H1 (cell line): ENCODE measurements at places on chromosomes 12 and 14.

GRCh38 chr14:103418481-103418818, 33.2 kb downstream of the MARK3 start:
- no peak for DNase-seq

DNA sequence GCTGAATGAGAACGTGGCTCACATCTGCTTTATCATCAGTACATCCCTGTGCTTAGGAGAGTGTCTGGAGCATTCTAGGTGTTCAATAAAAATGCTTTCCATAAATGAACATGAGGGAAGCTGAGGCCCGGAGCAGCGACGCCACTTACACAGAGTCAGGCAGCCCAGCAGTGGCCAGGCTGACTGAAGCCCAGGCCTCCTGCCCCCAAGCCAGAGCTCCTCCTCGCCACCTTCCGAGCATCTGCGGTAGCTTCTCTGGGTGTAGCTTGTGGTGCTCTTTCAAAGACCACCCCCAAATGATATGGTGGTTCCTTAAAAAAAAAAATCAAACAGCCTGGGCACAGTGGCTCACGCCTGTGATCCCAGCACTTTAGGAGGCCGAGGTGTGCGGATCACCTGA, 88.8 kb downstream of the FBXL14 start:
- no peak for DNase-seq

- no peak for DNase-seq
Observed at GRCh38 chr14:24162093-24162492, 1.0 kb downstream of the IRF9 start.

DNA sequence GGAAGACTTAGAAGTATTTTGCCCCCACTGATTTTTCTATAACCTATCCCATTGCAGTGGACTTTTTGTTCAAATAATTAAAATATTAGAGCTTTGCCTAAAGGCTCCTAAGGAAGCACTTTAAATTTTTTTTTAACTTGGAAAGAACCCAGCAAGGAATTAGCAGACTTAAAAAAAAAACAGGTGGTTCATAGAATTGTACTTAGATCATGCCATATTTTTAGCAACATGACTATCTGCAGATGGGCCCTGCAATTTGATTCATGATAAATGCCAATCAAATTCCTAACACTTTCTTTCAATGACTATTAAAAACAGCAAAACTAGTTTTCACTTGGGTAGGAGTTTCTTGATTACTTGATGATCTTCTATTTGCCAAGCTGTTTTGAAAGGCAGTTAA, 11.5 kb downstream of the ADAMTS20 start:
- no peak for DNase-seq

- no peak for DNase-seq
Observed at GRCh38 chr12:77049767-77050353, 15.5 kb downstream of the E2F7 start.

GRCh38 chr12:29547864-29548263, 50.4 kb upstream of the OVCH1 start:
- no peak for DNase-seq

DNA sequence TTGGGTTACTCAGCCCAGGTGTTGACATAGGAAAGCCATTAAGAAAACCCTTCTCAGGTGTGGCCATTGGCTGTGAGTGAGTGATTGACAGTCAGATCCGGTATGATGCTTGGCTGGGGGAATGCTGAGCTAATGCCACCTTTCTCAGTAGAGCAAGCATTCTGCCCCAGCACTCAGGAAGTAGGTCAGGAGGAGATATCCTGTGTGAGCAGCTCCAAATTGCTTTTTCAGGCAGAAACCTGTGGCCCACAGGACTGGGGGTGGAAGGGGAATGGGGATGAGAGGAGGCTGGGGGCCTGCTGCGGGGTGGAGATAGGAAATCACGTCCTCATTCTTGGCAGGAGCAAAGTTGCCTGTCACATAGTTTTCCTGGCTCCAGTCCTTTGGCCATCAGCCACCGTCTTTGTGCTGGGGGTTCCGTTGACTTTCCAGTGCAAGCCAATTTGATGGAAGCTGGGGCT, 55.7 kb downstream of the NINJ2 start:
- DNase-seq, result no peak

DNA sequence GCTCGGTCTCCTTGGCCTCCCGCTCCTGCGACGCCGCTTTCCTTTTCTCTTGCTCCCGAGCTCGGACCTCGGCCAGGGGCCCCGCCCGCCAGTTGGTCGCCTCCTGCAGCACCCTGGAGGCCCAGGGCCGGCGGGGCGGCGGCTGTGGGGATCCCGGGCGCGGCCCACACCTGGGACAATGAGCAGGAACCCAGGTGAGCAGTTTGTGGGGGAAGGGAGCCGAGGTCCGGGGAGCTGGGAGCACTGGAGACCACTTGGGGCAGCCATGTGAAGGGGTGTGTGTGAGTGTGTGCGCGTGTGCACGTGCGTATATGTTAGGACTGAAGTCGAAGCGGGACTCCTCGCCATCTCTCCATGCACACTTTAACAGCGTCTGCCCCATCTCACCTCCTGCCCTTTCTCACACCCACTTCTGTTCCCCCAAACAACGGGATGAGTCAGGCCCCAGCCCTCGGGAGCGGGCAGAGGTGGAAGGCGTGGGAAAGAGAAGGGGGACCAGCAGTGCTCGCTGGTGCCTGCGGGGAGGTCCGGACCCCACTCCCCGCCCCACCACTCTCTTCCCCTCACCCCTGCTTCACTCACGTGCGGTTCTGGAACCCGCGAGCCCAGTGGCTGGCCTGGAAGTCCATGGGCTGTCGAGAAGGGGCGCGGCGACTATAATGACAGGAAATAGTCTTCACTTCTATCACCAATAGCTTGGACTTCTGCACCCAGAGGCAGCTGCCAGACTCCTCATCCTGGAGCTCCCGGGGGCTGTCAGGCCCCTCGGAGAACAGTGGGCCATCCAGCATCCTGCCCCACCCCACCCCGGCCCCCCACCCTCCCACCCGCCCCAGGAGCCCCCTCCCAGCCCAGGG, 450 bp downstream of the DDN start:
- DNase-seq, result no peak

DNA sequence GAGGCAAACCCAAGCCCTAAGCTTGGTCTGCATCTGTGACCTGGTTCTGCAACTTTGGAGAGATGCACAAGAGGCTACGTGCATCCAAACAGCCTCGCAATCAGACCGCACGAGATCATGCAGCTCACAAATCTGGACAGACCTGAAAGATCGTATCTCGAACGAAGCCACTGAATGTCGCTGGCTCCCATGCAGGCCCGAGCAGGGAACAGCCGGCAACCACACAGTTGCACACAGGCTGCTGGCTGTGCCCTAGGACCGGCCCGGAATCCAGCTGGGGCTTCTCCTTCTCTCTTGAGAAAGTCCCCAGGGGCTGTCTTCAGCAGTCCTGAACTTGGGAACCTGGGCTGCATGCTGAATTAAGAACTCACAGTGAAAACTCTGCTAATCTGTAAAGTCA, 27.9 kb downstream of the WNT5B start:
- no peak for DNase-seq

- no peak for DNase-seq
Observed at GRCh38 chr12:82174936-82175335, 183.3 kb downstream of the CCDC59 start.

GRCh38 chr12:10179776-10180181, 947 bp downstream of the TMEM52B start:
- no peak for DNase-seq

GRCh38 chr12:114835031-114835430, 151.1 kb upstream of the TBX3 start:
- DNase-seq, result no peak

DNA sequence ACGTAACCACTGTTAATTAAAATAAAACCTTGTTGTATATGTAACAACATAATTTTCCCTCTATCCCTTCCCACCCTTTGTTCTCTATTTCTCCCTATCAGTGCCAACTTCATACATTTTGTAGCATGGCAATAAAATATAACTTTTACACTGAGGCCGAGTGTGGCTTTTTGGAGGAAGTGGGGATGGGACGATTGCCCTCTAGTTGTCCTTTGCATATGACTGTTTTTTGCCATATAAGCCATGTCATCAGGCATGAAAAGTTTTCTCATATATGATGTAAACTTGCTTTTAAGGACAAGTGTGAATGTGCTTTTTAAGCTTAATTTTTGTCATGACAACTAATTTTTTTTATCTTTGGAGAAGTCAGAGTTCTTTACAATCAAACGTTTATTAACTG, 6.2 kb upstream of the CCT2 start:
- no peak for DNase-seq

GRCh38 chr12:86903159-86903558, 647.0 kb upstream of the MGAT4C start:
- DNase-seq, result no peak

DNA sequence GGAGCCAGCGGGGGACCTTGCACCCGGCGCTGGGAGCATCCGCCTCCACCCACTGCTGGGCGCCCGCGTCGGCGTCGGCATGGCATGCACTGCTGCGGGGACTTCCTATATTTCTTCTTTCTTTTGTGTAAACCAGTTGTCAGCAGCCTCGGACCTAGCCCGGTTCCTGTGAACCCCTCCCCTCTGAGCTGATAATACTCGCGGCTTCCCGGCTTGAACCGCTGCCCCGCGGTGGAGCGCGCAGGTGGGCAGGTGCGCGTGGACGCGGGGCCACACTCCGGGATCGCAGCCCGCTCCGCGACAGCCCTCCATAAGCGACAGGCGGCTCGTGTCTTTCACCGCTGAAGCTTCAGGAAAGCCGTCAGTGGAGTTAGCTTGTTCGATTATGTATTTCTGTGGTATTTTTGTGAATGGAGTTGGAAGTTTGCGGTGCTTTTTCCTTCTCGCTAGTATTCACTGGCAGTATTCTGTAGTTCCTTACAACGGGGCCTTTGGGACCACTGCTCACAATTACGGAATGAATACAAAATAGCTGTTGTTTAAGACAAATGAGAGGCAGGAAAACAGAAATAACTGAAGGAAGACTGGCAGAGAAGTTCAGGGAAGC, 870 bp downstream of the BMAL2 start:
- DNase-seq, result no peak

GRCh38 chr12:50055831-50056638, 1.4 kb upstream of the ASIC1 start:
- no peak for DNase-seq

DNA sequence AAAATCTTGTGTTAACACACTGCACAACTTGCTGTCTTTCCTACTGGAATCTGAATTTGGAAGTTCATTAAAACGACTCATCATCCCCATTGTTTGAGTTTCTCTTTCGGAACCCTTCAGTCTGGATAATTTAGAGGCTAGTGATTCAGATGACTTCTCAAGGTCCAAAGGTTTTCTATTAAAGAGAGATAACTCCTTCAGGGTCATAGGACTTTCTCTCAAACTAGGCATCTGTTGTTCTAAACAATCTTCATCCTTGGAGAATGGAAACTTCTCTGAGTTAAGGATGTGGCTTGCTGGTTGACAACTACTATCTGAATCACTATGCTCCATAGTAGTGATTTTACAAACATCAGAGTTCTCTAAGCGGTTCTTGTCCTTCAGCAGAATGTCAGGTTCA, 4.4 kb downstream of the MLH3 start:
- no peak for DNase-seq

GRCh38 chr14:21840765-21841164, 167.1 kb upstream of the OR4E1 start:
- no peak for DNase-seq

DNA sequence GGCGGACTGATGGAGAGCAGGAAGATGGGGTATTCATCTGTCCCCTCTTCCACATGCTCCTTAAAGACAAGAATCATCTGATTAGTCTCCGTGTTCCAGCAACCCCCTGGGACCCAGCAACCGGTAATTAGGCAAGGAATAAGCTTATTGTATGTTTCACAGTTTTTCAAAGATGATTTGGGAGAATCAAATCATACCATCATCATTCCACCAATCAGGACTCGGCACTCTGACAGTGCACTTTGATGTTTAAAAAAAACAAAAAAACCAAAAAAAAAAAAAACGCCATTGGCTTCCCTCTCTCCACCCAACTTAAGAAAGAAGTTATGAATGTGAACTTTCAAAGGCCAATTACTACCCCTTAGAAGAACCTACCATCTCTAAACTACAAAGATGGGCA, 1.3 kb upstream of the DYNC1H1 start:
- DNase-seq, result no peak
